ENCODE measurements at places on chromosomes 7 and 10.

DNA sequence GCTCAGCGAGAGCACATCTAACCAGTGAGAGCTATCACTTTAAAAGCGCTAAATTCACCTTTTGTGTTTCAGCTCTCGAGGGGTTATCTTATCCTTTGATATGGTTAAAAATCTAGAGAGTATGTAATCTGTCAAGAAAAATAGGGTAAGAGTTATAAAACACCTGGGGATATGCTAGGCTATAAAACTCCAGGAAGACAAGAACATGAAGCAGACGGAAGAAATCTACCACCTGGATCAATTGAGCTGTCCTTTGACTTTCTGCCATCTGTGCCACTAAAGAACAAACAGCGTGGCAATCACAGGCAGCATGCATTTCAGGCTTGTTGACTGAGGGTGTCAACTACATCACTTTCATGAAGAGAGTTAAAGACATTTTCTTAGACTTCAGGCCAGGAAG, 83.1 kb downstream of the ZNF248 start:
- no peak for DNase-seq

GRCh38 chr10:119656760-119657159, 5.6 kb downstream of the BAG3 start:
- DNase-seq = no peak

- no peak for DNase-seq
Observed at GRCh38 chr7:142568435-142569097, 180.7 kb upstream of the PRSS1 start.

DNA sequence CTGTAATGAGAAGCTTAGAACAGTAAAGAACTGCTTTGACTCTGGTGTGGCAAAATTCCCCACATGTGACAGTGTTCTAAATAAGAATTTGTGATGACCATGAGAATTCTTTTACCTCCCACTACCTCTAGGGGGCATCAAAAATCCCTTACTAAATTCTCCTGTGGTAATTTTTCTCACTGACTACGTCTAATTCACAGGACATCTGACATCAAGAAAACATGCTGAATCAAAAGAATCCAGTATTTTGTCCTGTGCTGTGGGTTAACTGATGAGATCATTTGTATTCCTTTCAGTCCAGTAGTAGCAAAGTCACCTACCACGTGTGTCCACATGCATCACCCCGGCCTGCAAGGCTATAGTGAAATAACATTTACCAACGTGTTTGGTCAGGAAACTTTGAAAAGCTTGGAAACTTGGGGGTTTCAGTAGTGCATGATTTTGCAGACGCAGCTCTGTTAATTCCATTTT, 103.8 kb downstream of the ATE1 start:
- DNase-seq = peak; percentile 3

- DNase-seq = no peak
Observed at GRCh38 chr7:99648843-99649242, 31.0 kb downstream of the CYP3A5 start.

DNA sequence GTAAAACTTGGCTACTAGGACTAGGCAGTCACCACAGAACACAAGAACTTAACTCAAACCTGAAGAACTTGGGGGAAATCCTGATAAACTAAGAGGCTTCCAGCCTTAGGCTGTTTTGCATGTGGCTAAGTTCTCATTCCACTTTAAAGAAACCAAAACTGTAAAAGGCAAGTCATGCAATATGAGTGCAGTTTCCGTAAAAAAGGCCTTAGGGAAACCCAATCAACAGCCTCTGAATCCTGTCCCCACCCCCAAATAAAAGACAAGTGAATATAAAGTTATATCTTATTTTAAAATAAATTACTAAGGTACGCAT, 95.1 kb downstream of the USP6NL start:
- DNase-seq = no peak

- DNase-seq = no peak
Observed at GRCh38 chr10:49394933-49395740, 752 bp downstream of the DRGX start.
